ENCODE measurements at places on chromosomes 3 and 15. TPM values are rescaled to one million over a fixed set of nuclear protein-coding genes. Genes with fewer than 3 reads are reported as not detected.
A peak's percentile ranks its signal among the peaks of the same experiment; 100 is the strongest.

GRCh38 chr3:114900908-114901307 is 246.2 kb downstream of the ZBTB20 start:
- DNase-seq, result no peak

DNA sequence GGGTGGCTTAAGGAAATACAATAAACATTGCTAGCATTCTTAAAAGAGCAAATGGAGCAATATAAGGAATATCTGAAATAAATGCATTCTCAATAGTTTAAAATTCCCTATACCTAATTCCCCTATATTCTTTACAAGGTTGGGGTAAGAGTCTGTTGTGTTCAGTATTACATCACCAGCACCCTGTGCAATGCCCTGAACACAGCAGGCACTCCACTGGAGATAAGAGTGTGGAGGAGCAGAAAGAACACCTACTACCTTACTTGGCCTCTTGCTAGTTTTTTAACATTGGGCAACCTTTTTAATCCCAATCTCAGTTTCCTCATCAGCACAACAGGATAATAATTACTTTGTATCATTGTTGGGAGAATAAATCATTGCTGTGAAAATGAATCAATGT is 140.2 kb upstream of the PLXND1 start:
- DNase-seq, result no peak

Gene CCDC9B
- 13.7 TPM for polyA plus RNA-seq

- no peak for DNase-seq
Measured at GRCh38 chr15:86876387-86876944, 796.8 kb downstream of the AGBL1 start.

Gene COL7A1
- 7.1 TPM for polyA plus RNA-seq

Gene CSPG5
- 0.58 TPM for polyA plus RNA-seq

DNA sequence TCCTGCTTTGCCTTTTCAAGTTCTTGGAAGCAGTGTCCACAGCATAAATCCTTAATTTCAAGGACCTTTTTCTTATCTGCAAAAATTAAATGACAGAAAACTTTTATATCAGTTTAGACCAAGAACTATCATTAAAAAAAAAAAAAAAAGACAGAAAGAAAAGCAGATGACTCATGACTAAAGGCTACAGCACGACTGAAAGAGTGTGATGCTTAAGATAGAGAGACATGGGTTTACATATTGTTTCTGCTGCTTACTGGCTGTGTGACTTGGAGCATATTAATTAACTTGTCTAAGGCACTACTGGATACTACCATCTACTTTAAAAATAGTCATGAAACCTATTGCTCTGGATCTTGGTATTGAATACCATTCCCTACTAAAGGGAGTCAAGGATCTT is 62.3 kb downstream of the CEP152 start:
- DNase-seq, result no peak

- DNase-seq, result peak; percentile 81
Measured at GRCh38 chr15:61835496-61836106, 224.6 kb downstream of the VPS13C start.

DNA sequence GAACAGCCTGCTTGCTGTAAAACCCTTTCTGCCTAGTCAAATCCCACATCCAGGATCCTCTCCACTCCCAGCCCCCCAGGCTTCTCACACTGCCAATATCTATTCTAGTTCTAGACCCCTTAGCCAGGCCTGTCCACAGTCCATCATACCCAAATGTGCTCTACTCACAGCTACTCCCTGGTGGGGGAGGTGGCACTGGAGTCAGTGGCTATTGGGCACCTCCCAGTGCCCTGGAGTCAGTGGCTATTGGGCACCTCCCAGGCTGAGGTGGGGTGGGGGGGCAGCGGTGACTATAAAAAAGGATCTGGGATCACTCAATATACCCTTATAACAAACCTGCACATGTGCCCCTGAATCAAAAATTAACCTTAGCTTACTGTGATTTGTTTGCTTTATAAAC is 773 bp upstream of the DISP2 start:
- DNase-seq, result peak; percentile 47

- peak; percentile 19 for DNase-seq
Measured at GRCh38 chr15:75721480-75721922, 8.9 kb upstream of the CSPG4 start.

GRCh38 chr3:168049367-168049974 is 46.3 kb downstream of the GOLIM4 start:
- DNase-seq, result no peak

GRCh38 chr15:101039461-101039860 is 120.3 kb downstream of the LRRK1 start:
- DNase-seq, result no peak

- DNase-seq, result no peak
Measured at GRCh38 chr3:14622368-14622767, 29.2 kb upstream of the CCDC174 start.

Gene IL20RB
- polyA plus RNA-seq, result 0.58 TPM

Gene TMIE
- 0.03 TPM for polyA plus RNA-seq

Gene CHST14
- 43.2 TPM for polyA plus RNA-seq

Gene AMIGO3
- polyA plus RNA-seq, result 1.2 TPM

GRCh38 chr3:185717627-185718402 is 107.0 kb downstream of the IGF2BP2 start:
- DNase-seq, result no peak

DNA sequence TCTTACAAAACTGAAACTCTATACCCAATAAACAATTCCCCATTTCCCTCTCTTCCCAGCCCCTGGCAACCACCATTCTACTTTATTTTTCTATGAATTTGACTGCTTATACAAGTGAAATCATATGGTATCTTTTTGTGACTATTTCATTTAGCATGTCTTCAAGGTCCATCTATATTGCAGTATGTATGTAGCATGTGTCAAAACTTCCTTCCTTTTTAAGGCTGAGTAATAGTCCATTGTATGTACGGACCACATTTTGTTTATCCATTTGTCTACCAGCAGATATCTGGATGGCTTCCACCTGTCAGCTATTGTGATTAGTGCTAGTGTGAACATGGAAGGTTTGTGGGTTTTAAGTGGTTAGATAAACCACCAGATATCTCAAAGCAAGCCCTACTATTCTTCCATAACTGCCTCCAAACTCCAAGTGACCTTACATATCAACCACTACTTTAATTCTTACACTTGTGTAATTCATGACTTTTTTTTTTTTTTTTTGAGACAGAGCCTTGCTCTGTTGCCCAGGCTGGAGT is 134.7 kb downstream of the TMCC1 start:
- no peak for DNase-seq

GRCh38 chr3:119351581-119351980 is 57.4 kb downstream of the ARHGAP31 start:
- DNase-seq, result no peak

Gene PRR20G
- polyA plus RNA-seq, result not detected

DNA sequence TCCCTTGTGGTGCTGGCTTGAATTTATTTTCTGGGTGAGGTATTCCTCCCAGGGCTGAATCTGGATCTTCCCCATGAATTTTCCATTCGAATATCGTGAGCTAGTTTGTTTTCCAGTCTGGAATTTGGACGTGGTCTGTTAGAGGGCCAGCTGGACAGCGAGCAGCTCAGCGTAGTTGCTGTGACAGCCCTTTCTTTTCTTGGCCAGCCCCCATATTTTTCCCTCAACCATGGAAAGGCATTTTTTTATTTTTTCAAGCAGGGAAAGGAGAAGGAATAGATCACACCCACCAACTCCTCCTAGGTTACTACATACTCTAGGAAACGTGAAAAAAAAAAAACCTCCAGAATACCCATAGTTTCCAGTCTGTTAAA is 152.0 kb downstream of the KLHL25 start:
- no peak for DNase-seq

- DNase-seq, result no peak
Measured at GRCh38 chr15:88190232-88190631, 66.3 kb downstream of the NTRK3 start.

DNA sequence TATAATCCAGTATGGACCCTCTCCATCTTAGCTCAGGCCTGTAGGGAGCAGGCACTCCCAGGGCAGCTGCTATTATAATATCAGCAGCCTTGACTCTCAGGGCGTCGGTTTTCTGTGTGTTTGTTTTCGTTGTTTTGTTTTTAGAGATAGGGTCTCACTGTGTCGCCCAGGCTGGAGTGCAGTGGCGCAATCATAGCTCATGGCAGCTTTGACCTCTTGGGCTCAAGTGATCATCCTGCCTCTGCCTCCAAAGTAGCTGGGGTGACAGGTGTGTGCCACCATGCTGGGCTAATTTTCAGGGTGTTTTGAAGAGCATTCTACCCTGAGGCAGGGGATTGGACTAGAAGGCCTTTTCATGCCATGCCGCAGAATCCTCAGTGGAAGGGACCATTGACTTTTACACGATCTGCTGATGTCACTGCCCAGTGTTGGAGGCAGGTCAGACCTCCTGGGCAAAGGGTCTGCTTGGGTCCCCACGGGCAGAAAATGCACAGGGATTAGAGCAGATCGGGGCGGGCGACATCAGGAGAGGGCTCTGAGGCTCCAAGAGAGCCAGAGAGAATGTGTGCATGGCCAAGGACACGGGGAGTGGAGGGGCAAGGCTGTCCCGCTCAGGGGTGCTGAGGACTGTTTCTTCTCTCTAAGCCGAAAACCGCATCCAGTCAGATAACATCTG is 7.8 kb downstream of the MELTF start:
- DNase-seq, result peak; percentile 12

GRCh38 chr3:25910997-25911396 is 121.1 kb downstream of the OXSM start:
- DNase-seq, result no peak

DNA sequence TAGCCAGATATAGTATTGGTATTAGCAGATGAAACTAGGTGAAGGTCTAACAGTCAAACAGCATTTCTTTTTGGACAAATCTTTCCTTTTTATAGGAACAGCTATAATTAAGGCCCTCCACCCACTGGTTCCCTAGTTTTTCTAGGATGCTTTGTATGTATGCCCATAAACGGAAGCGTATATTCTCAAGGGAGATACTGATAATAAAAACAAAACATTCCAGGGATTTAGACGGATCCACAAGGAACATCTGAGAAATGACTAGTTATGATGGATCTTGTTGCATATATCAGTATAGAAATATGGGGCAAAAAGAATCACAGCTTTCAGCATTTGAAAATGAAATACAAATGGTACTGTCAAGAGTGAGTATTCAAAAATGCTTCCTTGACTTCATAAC is 22.5 kb downstream of the LRRC28 start:
- no peak for DNase-seq

Gene COL6A5
- polyA plus RNA-seq, result not detected

DNA sequence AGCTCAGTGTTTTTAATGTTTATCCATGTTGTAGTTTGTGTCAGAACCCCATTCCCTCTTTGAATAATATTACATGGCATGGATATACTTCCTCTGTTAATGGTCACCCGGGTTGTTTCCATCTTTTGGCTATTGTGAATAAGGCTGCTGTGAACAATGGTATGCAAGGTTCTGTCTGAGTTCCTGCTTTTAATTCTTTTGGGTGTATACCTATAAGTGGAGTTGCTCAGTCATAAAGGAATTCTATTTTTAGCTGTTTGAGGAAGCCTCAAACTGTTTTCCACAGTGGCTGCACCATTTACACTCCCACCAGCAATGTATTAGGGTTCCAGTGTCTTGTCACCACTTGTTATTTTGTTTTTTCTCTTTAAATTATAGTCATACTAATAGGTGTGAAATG is 99.6 kb downstream of the SLC25A26 start:
- no peak for DNase-seq

DNA sequence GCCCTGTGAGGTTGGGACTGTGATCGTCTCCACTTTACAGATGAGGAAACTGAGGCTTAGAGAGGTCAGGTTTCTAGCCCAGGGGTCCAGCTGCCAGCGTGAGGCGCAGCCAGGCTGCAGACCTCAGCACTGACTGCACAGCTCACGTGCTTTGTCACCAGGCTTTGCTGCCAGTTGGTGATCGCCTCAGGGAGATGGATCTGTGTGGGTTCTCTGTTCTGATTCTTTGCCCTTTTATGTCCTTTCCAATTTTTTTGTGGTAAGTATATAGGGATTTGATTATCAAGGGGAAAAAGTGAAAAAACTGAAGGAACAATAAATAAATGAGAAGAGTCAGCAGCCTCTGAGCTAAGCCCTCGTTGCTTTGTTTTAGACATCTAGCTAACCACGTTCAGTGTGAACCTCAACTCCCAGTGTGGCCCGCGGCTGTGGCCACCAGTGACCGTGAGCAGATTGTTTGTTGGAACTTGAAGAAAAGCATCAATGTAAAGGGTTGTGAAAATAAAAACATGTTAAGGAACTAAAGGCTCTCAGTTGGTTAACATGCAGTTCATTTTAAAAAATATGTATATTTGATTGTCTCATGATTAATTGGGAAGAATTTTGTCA is 117.6 kb downstream of the PDE8A start:
- DNase-seq, result no peak

Gene STIMATE
- 10.4 TPM for polyA plus RNA-seq

GRCh38 chr3:157857440-157857839 is 248.8 kb downstream of the SHOX2 start:
- peak; percentile 57 for DNase-seq

DNA sequence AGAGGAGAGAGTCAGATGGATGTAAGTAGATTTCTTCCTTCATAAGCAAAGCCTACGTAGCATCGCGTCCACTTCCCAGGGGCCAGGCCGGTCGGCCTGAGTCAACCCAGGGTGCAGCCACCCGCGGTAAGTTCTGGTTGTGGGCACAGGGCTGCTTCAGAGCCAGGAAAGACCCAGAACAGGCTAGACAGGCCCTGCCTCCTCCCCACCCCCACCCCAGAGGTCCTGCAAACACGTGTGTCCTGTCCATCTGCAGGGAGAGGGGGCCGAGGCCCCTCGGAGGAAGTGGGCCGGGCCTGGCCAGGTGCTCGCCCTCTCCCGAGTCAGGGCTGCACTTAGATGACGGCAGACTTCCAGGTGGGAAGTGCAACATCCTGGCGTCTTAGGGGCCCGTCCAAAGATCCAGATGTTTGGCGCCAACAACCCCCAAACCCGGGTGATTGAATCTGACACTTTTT is 100.8 kb upstream of the ALDH1A3 start:
- no peak for DNase-seq

- DNase-seq, result no peak
Measured at GRCh38 chr15:25504307-25504706, 65.5 kb upstream of the UBE3A start.

DNA sequence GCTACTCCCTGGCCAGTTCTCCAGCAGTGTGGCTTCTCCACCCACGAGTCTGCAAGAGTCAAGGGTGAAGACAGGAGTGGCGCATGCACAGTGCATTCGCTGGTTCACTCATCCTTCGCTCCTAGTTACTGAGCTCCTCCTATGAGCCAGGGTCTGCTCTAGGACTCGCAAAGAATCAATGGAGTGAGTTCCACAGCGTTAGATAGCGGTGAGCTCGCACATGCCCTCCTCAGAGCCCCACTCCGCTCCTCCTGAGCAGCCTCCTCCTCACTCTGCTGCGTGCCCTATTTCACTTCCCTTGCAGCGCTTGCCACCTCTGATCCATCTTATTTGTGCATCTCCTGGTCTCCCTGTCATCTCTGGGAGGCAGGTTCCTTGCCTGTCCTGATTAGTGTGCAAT is 63.0 kb downstream of the NUP210 start:
- no peak for DNase-seq

- DNase-seq, result no peak
Measured at GRCh38 chr15:81865850-81866537, 179.8 kb downstream of the MEX3B start.

Gene TAMM41
- 16.6 TPM for polyA plus RNA-seq

DNA sequence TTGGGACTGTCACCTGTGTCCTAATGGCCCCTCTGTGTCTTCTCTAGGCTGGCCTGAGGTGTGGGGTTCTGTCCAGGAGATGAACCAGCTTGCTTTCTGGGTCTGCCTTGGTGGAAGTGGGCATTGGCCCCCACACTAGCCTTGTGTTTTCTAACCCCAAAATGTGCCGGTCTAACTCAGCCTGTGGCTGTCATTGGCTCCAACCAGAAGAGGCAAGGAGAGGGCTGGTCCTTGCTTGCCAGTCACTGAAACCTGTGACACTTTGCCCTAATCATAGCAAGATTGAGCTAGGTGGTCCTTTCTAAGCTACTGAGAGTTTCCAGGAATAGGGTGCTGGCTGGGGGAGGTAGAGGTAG is 2.2 kb downstream of the C15orf39 start:
- no peak for DNase-seq

Gene ALDH1L1
- polyA plus RNA-seq, result not detected
